ENCODE measurements at places on chromosomes 5 and 9.

DNA sequence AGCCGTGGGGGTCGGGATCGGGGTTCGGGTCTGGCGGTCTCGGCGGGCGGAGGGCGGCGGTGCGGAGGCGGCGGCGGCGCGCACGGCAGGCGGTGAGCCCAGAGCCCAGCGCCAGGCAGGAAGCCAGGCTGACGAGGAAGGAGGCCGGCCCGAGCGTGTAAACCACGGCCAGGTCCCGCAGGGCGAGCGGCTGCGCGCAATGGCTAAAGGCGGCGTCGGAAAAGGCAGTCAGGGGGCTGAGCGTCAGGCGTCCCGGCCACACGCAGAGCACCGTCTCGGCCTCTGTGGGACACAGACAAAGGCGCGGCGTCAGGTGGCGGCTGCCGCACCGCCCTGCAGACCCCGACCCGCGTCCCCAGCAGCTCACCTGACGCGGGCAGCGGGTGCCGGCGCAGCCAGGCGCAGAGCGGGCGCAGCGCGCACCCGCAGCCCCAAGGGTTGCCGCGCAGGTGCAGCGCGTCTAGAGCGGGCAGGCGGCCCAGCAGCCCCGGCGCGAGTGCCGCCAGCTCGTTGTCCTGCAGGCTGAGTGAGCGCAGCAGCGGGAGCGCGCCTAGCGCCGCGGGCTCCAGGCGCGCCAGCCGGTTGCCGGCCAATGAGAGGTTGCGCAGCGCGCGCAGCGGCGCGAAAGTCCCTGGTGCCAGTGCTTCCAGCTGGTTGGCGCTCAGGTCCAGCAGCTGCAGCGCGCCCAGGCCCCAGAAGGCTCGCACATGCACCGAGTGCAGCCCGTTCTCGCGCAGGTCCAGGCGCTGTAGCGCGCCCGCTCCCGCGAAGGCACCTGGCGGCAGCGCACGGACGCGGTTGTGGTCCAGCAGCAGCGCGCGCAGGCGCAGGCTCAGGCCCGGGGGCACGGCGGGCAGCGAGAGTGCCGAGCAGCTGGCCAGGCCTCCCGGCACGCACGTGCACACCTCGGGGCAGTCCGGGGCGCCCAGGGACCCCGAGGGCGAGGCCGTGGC is 671 bp downstream of the LRRC26 start:
- DNase-seq = peak; percentile 43

DNA sequence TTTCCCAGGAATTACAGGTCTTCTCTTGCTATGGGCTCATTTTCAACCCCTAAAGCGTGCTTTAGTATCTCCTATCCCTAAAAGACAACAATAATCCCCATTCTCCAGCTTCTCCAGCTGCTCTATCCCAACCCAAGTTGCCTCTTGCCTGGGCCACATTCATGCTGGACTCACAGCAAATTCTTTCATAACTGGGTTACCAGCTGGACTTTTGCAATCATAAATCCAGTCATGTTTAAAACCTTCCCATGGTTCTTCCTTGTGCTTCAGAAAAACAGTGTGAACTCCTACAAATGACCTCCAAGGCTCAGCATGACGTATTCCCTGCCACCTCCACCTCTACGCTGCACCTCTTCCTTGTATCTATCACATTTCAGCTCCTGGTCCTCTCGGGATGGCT is 346.9 kb downstream of the GADD45G start:
- DNase-seq = no peak

- DNase-seq = no peak
Observed at GRCh38 chr5:15233566-15233965, 266.4 kb upstream of the FBXL7 start.

DNA sequence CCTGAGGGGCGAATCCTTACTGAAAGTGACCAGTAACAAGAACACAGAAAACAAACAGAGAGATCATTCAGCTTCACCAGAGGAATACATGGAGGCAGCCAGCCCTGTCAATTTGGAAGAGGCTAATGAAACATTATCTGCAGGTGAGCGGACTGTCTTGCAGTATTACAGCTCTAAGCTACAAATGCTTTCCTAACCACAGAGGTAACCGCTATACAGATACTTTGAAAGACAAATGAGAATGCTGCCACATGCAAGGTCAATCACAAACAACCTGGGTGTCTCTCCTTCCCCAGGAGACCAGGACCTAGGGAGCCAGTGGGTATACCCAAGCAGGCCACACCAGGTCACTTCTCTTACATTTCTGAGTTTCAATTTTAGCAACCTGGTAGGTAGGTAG is 30.2 kb downstream of the EFNA5 start:
- no peak for DNase-seq

DNA sequence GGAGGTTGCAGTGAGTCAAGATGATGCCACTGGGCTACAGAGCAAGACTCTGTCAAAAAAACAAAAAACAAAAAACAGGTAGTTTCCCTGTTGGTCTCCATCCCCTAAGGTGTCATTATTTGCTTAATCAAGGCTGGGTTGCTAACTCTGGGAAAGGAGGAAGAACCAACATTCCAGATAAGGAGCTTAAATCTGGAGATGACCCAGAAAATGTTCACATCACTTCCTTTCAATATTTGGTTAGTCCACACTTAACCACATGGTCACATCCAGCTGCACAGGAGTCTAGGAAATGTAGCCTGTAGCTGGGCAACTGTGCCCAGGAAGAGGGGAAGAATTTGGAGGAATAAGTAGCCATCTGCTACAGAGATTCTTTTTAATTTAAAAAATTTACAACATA is 25.9 kb upstream of the MEGF9 start:
- DNase-seq = no peak

- no peak for DNase-seq
Observed at GRCh38 chr5:95915999-95916686, 45.5 kb downstream of the ELL2 start.

DNA sequence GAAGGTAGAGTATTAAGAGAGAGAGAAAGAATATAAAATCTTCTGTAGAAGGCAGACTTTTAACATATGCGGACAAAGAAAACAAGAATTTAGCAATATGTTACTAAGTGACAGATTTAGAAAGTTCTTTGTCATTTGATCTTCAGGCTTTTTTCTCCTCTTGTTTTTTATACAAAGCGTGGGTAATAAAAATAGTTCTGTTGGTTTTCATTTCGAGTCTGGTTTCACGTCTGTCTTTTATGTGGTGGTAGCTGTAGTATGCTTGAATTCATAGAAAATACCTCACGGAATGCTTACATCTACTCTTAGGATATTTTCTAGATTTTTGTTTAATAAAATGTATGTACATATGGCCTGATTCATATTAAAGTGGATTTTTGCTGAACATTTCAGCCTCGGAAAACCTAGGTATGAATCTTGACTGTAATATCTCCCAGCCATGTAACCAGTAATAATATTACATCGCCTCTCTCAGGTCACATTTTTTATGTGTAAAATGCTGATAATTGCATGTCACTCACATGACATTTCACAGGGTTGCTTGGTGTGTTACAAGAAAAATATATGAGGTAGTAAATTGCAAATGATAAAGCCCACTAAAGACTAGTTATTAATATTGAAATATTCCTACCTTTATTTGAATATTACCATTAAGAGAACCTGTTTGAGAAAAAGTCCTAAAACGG is 72.5 kb upstream of the TAF11L2 start:
- no peak for DNase-seq

- DNase-seq = no peak
Observed at GRCh38 chr5:7615566-7616061, 219.7 kb downstream of the ADCY2 start.

DNA sequence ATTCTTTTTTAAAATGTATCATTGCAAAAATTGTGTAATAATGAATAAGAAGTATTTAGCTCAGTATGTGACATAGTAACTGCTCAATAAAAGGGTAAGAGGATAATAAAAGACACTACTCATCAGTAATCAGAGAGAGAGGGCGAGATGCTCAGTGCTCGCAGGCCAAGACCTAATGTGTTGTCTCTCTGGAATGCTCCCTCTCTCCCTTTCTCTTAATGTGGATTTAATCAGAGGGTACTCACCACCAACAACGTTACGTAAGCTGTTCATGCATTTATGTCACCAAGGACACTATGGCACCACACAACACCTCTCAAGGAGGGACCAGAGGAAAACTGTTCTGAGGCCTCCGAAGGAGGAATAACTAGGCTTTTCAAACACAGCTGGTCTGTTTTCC is 42.5 kb downstream of the WHRN start:
- DNase-seq = no peak

DNA sequence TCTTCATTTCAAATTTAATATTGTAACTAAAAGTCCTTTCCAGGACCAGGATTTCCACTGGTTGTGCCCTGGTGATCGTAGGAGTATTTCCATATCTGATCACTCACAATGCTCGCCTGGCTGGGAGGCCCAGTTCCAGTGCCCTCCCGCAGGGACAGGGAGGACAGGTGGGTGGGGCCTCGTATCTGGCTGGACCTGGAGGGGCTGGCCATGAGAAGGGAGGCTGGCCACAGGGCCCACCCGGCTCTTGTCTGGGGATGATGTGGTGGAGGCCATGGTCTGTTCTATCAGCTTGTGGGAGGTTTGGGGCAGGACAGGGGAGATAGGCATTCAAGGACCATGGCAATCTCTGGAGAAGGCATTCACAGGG is 286.4 kb downstream of the GADD45G start:
- no peak for DNase-seq

- no peak for DNase-seq
Observed at GRCh38 chr5:98031496-98031895, 742.0 kb upstream of the RGMB start.

DNA sequence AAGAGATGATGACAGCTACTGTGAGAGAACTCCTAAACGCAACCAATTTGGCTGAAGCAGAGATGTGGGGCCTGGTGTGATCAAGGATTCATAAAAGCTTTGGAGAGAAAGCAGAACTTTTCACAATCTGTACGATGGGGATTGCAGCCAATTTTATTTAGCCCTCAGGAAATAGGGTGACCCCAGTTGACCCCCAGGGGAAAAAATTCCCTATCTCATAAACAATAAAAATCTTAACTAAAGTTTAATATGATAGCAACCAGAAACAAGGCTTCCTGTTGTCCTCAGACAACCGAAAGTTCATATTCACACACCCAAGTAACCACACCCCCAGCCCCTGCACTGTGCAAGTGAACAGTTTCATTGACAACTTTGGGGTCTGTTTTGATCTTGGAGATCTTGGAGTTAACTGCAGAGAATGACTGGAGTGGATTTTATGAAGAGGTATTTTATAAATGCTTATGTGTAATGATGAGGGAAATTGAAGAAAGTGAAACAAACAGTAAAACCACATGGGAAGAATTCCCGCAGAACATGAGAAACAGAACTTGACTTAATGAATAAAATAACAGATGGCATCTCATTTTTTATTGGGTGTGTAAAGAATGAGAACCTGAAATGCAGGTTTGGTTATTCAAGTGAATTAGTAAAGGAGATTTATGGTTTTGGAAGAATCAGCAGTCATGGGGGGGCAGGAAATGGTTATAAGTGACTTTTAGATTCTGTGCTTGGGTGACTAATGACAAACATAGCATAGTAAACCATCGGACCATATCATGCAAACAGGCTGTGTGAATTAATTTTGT is 94.5 kb downstream of the PDE4D start:
- DNase-seq = no peak

DNA sequence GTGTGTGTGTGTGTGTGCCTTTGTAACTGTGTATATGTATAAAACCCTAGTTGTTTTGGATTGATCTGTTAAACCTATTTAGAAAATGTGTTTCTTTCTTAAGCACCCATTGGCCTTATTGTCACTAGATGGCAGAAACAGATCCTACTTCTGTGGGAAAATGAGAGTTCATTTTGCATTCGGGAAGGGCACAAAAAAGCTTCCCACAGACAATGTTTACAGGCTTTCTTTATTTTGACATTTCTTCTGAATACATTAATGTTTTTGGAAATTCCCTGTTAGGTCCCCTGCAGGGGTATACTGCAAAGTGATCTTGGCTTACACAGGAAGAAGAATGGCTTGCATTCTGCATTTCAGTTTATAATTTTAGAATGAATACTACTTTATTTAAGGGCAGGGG is 481.8 kb upstream of the ARRDC3 start:
- DNase-seq = no peak

DNA sequence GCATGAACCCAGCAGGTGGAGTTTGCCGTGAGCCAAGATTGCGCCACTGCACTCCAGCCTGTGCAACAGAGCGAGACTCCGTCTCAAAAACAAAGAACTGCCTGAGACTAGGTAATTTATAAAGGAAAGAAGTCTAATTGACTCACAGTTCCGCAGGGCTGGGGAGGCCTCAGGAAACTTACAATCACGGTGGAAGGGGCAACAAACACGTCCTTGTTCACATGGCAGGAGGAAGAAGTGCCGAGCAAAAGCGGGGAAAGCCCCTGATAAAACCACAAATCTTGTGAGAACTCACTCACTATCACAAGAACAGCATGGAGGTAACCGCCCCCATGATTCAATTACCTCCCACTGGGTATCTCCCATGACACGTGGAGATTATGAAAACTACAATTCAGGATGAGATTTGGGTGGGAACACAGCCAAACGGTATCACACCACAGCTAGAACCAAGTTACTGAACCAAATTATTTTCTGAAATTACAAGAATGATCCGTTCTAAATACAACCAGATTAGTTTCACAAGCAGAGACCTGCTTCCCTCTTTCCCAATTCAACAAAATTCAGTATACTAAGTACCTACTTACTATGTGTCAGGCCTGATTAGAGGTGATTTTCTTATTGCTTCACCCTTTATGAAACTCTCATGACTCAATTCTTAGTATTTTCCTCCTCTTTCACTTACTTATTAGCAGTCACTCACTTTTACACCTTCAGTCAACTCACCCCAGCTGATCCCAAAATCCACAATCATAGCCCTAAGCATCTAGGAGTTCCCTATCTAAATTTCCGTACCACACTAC is 8.4 kb downstream of the UBTD2 start:
- DNase-seq = peak; percentile 71

GRCh38 chr5:71482132-71482531 is 26.7 kb downstream of the BDP1 start:
- DNase-seq = no peak

DNA sequence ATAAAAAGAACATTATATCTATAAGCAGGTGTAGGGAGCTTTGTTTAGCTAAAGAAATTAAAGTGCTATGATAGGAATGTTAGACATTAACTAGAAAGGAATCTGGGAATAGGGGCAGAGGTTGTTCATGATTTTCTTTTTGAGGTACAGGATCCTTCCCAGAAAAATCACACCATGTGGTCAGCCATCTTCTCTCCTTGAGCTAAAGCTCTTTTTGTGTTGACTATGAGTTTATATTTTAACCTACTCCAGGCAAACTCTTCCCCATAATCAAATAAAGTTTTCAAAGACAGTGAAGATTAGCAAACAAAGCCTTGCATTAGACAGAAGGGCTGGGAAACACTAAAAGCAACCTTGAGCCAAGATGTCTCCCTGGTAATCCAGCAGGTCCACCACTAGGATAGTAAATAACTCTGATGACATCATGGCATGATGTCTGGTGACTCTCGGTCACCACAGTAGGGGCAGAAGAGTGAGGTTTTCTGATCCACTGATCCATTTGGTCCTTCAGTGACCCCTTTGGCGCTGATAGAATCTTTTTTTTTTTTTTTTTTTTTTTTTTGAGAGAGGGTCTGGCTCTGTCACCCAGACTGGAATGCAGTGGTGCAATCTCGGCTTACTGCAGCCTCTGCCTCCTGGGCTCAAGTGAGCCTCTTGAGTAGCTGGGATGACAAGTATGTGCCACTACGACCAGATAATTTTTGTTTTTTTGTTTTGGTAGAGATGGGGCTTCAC is 30.6 kb upstream of the IL6ST start:
- DNase-seq = no peak

All from activated T-cell treated with anti-CD3 and anti-CD28 coated beads, Interleukin-2, amount 50 U/mL, for 48 hours (primary cell).